ENCODE measurements at places on chromosomes 3 and 15.

DNA sequence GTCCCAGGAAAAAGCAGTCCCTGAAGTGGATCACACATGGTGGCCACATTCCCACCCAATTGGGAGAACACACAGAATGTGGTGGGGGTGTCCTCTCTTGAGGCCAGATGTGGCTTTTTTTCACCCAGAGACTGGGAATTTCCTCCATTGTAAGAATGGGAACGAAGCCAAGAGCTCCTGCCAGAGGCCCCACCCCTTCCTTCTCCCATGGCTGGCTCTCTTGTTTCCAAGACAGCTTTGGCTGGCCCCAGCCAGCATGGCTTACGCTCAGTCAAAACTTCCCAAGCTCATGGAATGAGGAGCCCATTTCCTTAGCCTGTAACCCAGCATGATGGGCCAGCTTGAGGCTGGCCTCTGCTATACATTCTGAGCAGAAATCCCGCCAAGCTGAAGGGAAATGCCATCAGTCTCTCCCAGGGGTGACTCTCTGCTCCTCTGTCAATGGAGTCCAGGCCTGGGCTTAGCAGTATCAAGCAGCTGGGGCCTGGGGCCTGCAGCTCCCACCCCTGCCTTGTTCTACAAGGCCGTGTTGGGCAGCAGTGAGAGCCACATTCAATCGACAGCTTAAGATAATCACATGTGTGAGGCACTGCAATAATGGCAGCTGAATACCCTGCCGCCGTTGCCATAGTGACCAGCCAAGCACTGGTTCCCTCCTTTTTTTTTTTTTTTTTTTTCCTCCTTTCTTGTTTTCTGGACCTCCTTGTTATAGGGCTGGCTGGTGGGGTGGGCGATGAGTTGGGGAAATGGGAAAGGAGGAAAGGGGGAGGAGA, 142.4 kb downstream of the EPHB1 start:
- DNase-seq = no peak

DNA sequence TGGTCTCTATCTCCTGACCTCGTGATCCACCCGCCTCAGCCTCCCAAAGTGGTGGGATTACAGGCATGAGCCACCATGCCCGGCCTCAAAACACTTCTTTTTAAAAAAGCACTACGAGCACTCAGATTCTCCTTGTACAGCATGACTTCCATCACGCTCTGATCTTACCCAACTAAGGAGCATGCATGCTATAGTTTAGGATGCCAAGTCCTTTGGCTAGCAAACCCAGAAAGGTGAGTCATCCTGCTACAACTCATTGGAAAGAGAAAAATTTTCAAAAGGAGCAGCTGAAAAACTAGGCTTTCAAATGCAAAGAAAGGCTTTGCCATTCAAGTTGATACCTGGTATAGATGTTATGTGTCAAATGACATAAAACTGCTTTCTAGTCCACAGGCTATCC, 70.3 kb upstream of the PRICKLE2 start:
- DNase-seq = peak; percentile 88

DNA sequence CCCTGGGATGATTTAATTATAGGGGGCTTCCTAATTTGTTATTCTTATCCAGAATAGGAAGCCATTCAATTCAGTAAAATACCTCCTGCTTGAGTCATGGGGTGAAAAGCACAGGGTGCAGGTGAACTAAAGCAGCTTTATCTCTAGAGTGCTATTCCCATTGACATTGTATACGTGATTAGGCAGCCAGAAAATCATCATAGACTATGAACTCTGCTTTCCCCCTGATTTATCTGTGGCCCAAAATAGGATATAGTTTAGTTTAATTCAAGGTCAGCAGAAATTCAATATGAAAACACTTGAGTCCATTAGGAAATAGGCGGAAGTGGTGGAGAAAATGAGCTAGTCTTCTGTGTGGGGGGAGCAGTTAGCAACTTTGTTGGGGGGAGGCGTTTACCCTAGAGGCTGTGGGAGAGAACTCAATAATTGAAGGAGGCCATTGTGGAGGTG, 18.2 kb upstream of the PRKCI start:
- DNase-seq = no peak

GRCh38 chr3:127423856-127424765, 136.3 kb upstream of the PRR20G start:
- no peak for DNase-seq

DNA sequence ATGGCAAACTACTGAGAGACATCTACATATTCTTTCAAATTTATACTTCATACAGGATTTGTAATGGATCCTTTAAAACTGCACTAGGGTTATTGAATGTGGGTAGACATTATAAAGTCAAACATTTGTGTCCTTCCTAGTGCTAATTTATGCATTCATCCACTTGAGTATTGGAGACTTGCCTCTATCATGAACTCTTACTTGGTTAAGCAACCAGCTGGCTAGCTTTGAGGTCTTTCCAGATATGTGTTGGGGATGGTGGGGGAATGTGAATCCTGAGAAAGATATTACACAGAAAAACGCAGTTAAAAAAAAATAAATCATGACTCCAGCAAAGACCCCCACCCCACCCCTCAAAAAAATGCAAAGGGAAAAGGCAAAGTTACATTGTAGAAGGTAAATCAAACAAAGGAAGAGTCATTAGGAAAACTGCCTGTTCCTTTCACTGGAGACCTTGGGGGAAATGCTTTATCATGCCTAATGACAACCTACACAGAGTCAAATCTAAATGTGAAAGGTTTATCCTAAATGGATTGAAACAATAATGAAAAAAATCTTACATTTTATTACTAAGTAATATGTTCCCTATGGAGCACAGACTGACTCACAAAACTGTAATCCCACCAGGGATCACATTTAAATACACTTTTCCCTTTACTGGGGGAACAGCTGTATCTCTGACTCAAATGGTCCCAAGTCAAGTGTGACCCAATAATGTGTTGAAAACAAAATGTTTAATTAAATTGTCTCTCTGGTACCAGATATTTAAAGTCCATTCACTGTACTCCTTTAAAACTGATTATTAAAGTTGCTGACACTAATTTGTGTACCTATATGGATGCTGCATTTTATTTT, 522.3 kb downstream of the ROBO1 start:
- DNase-seq = no peak

- no peak for DNase-seq
These were observed 775.9 kb downstream of the AGBL1 start for GRCh38 chr15:86855307-86856291.

DNA sequence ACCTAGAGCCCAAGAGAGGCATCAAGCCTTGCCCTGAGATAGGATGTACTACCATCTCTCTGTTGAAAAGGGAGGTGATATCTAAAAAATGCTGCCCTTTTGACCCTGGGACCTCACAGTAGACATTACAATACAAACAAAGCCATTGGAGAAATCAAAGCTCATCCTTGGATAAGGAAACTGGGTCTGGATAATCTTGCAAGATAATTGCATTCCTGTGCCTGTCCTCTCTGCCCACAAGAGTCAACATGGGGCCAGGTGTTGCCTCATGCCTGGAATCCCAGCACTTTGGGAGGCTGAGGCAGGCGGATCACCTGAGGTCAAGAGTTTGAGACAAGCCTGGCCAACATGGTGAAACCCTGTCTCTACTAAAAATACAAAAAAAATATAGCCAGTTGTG, 57.3 kb upstream of the DLG1 start:
- DNase-seq = no peak

DNA sequence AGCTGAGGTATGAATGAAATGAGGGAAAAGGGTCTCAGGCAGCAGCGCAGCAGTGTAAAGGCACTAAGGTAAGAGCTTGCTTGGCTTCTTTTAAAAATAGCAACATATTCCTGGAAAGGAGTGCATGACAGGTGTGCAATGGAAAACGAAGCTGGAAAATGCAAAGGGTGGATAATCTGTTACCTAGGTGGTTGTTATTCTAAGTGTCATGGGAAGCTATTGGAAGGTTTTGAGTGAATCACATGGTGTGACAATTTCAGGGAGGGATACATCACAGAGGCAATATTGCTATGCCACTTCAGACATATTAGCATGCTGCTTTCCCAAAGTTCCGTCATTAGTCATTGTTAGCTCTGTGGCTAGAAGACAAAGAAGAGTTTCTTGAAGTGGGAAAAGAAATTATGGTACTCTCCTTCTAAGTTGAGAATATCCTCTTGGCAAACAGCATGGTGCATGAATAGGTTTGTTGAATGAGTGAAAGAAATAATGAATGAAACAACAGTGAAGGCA, 28.7 kb upstream of the TMEM45A start:
- no peak for DNase-seq

DNA sequence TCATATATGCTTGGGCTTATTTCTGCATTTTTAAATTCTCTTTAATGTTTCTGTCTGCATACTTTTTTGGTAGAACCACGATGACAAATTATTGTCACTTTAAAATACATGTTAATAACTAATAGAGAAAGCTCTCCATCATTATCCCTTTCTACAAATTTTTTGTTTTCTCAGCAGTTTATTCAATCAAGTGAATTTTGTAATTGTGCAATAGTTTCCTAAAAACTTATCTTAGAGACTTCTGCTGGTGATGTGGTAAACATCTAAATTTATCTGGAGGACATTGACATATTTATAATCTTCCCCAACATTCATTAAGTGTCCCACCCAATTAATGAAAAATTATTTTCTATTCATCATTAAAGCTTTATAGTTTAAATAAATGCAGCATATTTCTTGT, 215.3 kb downstream of the MEX3B start:
- DNase-seq = no peak

GRCh38 chr3:124893526-124893925, 6.4 kb upstream of the ITGB5 start:
- no peak for DNase-seq

- no peak for DNase-seq
These were observed 19.5 kb upstream of the FANCD2 start for GRCh38 chr3:10006762-10007090.

DNA sequence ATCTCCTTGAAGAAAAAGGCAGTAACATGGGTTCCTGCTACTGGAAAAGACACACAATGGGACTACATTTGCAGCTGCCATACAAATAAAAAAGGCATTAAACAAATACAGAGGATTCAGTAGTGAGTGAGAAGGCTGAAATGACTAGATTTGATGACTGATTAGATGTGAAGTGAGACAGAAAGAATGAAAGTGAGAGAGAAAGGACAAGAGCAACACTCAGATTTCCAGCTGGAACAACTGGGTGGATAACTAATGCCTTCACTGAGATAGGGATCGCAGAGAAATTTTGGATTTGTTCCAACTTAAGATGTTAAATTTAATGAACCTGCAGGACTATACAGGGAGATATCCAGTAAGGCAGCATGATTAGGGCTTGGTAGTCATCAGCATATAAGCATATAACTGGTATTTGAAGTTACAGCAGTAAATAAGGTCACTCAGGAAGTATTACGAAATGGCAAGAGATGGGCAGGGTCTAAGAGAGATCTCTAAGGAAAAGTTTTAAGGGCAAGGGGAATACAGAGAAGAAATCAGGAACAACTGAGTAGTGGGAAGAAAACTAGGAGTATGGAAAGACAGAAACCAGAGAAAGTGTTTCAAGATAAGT, 8.2 kb downstream of the OSBPL11 start:
- no peak for DNase-seq

- peak; percentile 55 for DNase-seq
These were observed 101.6 kb downstream of the TMEM266 start for GRCh38 chr15:76161153-76162035.

DNA sequence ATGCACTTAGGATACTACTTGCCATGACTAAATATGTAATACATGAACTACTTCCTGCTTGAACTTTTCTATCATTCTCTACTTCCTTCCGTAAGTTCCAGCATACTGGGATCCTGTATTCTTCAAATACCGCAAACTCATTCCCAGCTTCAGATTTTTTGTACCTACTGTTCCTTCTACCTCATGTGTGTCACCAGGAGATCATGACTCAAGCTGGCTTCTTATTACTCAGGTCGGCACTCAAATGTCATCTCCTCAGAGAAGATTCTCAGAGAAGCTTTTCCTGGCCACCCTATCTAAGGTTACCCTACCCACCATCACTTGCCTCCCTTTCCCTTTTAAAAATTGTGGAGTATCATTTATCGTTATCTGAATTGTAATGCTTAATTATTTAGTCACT, 66.7 kb downstream of the RFX7 start:
- no peak for DNase-seq

DNA sequence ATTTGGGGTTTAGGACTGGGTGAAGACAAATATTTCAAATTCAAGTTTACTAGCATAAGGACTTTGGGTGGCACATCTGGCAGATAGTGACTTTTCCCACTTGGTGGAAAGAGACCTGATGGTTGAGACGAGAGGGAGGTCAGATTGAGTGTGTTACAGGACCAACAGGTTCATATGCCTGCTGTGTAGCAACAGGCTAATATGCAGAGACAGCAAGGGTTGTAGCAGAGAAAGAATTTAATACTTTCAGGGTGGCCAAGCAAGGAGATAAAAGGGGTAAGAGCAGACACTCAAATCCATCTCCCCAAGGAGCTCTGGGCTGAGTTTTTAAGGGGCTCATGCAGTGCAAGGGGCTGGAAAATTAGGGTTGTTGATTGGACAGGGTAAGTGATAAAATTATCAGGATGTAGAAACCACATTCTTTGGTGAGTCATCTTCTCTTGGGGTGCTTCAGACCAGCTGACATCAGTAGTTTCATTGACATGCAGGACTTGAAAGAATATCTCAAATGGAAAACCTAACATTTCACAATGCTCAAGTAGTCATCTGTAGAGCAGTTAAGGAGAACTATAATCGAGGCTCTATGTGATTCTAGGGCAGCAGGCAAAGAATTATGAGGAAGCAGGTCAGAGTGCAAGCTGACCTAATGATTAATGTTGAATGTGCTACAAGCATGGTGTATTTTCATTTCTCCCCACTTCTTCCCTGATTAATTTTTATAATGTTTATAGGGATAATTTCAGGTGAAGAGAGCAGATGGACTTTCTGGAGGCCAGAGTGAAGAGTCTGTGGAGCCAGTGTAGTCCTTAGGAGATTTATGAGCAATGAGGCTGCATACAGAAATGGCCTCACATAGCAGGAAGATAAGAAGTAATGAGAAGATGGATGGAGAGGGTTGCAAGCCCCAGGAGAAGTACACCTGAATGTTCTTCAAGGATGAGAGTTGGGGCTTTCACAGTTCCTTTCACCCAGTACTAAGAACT, 13.7 kb downstream of the FOXB1 start:
- DNase-seq = peak; percentile 22

- DNase-seq = no peak
These were observed 272.8 kb downstream of the BBX start for GRCh38 chr3:107795514-107796094.

DNA sequence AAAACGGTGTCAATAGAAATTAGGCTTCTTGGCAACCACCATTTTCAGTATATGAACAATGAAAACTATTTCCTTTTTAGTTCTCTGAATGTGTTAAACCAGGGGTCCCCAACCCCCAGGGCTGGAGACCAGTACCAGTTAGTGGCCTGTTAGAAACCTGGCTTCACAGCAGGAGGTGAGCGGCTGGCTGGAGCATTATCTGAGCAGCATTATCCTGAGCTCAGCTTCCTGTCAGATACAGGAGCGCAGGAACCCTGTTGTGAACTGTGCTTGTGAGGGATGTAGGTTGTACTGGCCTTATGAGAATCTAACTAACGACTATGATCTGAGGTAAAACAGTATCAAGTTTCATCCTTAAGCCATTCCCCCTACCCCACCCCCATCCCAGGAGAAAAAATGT, 328.7 kb downstream of the ZBBX start:
- DNase-seq = no peak

- DNase-seq = no peak
These were observed 417.4 kb downstream of the PLCL2 start for GRCh38 chr3:17302170-17302569.

Measured in fibroblast of gingiva (primary cell).